ENCODE measurements at places on chromosomes 6 and 20. TPM values are rescaled to one million over a fixed set of nuclear protein-coding genes. Genes with fewer than 3 reads are reported as not detected.

DNA sequence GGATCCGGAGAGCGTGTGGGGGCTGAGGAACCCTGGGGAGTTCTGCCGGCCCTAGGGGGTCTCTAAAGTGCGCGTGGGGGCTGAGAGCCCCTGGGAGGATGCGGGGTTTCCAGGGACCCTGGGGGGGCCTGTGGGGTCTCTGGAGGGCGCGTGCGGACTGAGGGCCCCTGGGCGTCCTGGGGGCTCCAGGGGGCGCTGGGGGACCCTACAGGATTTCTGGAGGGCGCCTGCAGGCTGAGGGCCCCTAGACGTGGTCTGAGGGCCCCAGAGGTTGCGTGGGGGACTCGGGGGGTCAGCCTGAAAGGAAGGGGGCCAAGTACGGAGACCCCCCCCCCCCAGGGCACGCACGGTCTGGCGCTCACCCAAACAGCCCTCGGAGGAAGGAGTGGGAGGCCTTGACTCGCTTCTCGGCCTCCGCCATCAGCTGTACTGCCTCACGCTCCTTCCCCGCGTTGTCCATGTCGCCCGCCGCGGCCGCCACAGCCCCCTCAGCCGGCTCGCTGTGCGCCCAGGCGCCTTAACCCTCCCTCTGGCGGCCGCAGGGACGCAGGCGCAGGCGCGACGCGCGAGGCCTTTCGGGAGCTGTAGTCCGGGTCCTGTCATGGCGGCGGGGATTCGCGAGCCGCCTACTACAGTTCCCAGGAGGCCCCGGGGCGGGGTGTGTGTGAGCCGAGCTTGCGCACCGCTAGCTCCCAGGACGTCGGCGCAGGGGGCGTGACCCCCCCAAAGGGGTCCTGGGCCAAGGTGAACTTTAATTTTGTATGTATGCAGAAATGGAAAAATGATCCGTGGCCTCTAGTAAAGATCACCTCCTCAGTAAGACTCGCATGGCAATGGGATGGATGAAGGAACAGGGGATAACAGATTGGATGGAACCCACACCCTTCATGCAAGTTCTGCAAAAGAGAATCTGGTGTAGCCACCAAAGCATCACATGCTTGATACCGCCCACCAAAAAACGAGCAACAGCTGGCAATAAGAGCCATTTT, at the start of gene NAPB:
TSS of gene NAPB (minus strand) at position 546 of the 989 bp plus-strand sequence. CDS start at position 460, 86 bp downstream.
- peak within 1 kb of the TSS; percentile 96 for H3K4me3 ChIP-seq
- H3K36me3 ChIP-seq, result no peaks in the 10 kb centered on the region
- no peaks in the 10 kb centered on the region for H3K27me3 ChIP-seq
- H3K4me1 ChIP-seq, result no peaks in the 10 kb centered on the region

- no peaks in the 10 kb centered on the region for H3K36me3 ChIP-seq
- no peaks in the 10 kb centered on the region for H3K27me3 ChIP-seq
- peak within 1 kb of the TSS; percentile 57 for H3K4me3 ChIP-seq
- peaks cover 37% of the 10 kb centered on the region for H3K4me1 ChIP-seq
- H3K27ac ChIP-seq, result peak within 1 kb of the TSS; percentile 93
- peak; percentile 80 for DNase-seq
Measured at GRCh38 chr6:32109114-32109764, at the start of gene TNXB. Gene TNXB (minus strand): TSS chr6:32109338. CDS start chr6:32098198, 11,140 bp downstream.

- H3K4me1 ChIP-seq, result no peaks in the 10 kb centered on the region
- no peak overlapping the region for H3K27ac ChIP-seq
- no peaks in the 10 kb centered on the region for H3K36me3 ChIP-seq
- H3K27me3 ChIP-seq, result no peaks in the 10 kb centered on the region
- no peak overlapping the region for H3K4me3 ChIP-seq
Measured at GRCh38 chr6:93087606-93088005, 331.8 kb downstream of the EPHA7 start.

DNA sequence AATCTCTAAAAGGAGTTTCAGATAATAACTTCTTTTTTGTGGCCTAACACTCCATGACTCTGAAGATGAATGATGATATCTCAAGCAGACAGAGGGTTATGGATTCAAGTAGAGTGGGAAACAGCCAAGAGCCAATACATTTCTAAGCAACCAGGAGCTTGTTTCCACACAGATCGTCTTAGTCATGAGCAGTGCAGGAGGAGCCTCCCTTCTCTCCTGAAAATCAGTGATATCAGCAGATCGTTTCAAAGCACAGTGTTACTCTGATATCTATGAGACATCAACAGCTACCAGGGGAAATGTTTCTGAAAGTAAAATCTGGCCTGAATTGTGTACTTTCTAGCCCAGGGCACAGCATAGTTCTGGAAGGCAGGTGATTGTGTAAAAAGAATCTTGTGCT, 11.5 kb downstream of the ADGRG6 start:
- H3K4me1 ChIP-seq, result no peaks in the 10 kb centered on the region
- no peaks in the 10 kb centered on the region for H3K36me3 ChIP-seq
- no peak overlapping the region for H3K27ac ChIP-seq
- H3K27me3 ChIP-seq, result no peaks in the 10 kb centered on the region

GRCh38 chr20:24693466-24694156, 224.2 kb downstream of the SYNDIG1 start:
- no peak overlapping the region for H3K27ac ChIP-seq
- no peaks in the 10 kb centered on the region for H3K36me3 ChIP-seq
- DNase-seq, result no peak
- H3K4me1 ChIP-seq, result no peaks in the 10 kb centered on the region
- H3K27me3 ChIP-seq, result no peaks in the 10 kb centered on the region

The PRICKLE4 gene
- 17.7 TPM for total RNA-seq

DNA sequence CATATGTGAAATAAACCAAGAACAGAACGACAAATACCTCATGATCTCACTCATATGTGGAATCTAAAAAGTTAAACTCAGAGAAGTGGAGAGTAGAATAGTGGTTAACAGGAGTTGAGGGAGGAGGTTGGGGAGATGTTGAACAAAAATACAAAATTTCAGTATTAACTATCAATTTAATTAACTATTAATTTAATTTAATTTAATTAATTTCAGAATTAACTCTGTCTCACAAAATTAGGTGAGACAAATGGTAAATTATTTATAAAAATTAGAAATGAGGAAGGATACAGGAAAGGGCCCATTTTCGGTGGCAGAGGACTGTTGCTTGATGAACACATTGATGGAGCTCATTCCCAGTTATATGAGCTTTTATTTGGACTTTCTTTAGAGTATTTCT, 166.0 kb upstream of the FAM83B start:
- H3K27ac ChIP-seq, result no peak overlapping the region
- no peak overlapping the region for H3K4me3 ChIP-seq
- no peaks in the 10 kb centered on the region for H3K36me3 ChIP-seq
- H3K27me3 ChIP-seq, result no peaks in the 10 kb centered on the region
- no peaks in the 10 kb centered on the region for H3K4me1 ChIP-seq

DNA sequence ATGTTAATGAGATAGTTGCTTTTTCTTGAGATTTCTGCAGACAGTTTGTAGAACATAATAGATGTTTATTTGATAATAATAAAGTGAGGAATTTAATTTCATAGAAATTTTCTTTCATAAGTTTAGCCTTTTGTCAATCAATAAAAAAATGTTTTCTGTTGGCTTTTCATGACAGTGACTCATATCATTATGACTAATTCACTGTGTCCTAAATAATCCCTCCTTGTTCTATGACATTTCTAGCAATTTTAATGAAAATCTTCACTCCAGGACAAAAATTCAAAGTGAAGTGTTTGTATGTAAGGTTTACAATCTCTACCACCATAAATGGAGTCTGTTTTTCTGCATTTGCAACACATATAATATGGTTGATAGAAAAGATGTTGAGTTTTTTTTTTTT, 109.9 kb downstream of the UTRN start:
- DNase-seq, result no peak
- no peak overlapping the region for H3K4me3 ChIP-seq
- no peaks in the 10 kb centered on the region for H3K4me1 ChIP-seq
- no peaks in the 10 kb centered on the region for H3K36me3 ChIP-seq
- H3K27me3 ChIP-seq, result no peaks in the 10 kb centered on the region

The CLVS2 gene
- 6.2 TPM for total RNA-seq

The MOCS3 gene
- 3.8 TPM for total RNA-seq

GRCh38 chr6:137852346-137852745, 14.7 kb upstream of the TNFAIP3 start:
- DNase-seq, result no peak
- no peaks in the 10 kb centered on the region for H3K4me1 ChIP-seq
- no peak overlapping the region for H3K27ac ChIP-seq
- H3K4me3 ChIP-seq, result no peak overlapping the region
- no peaks in the 10 kb centered on the region for H3K36me3 ChIP-seq
- H3K27me3 ChIP-seq, result no peaks in the 10 kb centered on the region

The SAMD5 gene
- total RNA-seq, result 15.0 TPM

The BCL2L1 gene
- total RNA-seq, result 113 TPM

The C20orf144 gene
- not detected for total RNA-seq

Data from uterus (tissue), 4 donors.